ENCODE measurements at places on chromosomes 12 and 14. TPM values are rescaled to one million over a fixed set of nuclear protein-coding genes. Genes with fewer than 3 reads are reported as not detected.

DUSP6 gene
- polyA plus RNA-seq: 18.5 TPM

FAM181A gene
- polyA plus RNA-seq: not detected

DAO gene
- not detected for polyA plus RNA-seq

DNA sequence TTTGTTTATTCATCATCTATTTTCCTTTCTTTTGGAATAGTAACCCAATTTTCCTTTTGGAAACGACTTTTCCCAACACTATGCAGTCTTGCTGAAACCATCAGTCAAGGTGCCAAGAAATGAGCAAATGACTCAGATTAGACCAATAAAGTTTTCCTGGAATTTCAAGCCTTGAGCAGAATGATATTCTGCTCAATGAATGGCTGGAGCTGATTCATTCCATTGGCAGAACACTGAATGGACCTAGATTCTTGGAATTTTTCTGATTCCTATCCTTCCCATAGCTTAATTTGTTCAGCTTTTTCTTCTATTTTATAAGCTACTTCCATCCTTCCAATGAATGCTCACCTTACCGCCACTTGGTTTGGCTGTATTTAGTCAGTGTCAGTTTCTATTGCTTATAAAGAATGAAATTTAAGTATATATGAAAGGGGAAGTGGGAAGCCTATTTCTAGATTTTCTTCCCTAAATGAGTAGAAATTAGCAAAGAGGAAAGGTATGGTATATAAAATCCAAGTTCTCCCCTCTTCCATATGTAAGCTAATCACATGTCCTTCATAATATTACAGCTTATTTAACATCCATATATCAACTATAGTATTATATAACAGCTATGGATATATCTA lies 89.0 kb downstream of the C14orf39 start:
- no peak for DNase-seq

GRCh38 chr12:92304371-92305055 lies 158.9 kb upstream of the BTG1 start:
- no peak for DNase-seq

DNA sequence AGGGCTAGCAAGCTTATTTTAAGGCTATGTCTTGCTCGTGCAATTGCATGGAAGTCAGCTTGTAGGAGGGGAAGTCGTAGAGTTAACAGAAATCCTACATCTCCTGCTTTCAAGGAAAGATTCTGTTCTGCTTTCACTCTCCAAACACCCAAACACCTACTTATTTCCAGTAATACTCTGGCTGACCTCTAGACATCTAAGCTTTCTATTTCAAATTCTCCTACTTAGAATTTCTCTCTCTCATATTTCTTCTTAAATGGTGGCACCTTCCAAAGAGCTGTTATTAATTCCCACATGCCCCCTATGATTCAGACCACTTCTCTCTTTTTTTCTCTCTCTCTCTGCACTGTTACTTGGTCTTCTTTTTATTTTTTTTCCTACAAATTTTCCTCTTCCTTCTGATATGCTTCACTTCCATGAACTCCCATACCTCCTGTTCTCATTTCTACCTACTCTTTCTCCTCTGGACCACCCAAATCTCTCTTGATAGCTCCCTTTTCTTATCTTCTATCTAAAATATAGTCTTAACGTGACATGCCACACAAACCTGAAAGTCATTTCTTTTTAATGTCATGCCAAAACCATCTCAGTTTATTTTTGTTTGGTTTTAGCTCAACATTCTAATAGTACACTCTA lies 90.8 kb downstream of the RPS6KA5 start:
- no peak for DNase-seq

- no peak for DNase-seq
Observed at GRCh38 chr12:54680374-54680773, 32.2 kb upstream of the DCD start.

GRCh38 chr14:39258782-39259545 lies 25.2 kb downstream of the MIA2 start:
- DNase-seq: no peak

DNA sequence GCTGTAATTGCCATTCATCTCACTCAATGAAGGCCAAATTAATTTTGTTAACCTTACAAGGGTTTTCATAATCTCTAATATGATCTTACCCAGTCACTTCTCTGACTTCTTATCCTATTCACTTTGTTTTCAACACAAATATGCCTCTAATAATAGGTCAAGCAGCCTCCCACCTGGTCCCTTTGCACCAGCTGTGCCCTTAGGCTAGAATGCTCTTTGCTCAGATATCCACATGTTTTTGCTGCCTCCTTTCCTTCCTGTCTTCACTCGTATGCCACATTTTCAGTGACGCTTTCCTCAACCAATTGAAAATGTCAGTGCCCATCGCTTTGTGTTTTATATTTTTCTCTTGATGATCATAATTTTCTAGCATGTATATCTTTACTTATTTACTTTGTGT lies 106.4 kb upstream of the SYT10 start:
- DNase-seq: no peak
